Activated T-cell treated with anti-CD3 and anti-CD28 coated beads, Interleukin-2, amount 50 U/mL, for 1 hour (primary cell): ENCODE measurements at places on chromosomes 11 and 22.

DNA sequence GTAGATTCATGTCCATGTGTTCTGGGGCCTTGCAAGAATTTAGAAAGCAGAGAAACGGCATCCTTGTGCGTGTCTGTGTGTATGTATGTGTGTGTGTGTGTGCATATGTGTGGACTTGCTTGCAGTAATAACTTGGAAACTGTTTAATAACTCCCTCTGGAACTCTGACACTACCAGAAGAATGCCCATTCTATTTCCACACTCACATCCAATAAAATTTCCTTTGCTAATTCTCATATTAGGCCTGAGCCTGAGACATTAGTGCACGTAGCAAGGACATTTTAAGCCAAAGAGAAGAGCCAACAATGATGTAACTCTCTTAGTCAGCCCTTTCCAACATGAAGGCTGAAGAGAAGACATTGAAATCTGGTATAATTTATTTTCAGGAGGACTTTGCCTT is 3.2 kb downstream of the OR4D6 start:
- no peak for DNase-seq

- DNase-seq: no peak
Measured at GRCh38 chr11:12460466-12460865, 83.1 kb downstream of the PARVA start.

- no peak for DNase-seq
Measured at GRCh38 chr11:60842668-60843600, 1.0 kb downstream of the CCDC86 start.

DNA sequence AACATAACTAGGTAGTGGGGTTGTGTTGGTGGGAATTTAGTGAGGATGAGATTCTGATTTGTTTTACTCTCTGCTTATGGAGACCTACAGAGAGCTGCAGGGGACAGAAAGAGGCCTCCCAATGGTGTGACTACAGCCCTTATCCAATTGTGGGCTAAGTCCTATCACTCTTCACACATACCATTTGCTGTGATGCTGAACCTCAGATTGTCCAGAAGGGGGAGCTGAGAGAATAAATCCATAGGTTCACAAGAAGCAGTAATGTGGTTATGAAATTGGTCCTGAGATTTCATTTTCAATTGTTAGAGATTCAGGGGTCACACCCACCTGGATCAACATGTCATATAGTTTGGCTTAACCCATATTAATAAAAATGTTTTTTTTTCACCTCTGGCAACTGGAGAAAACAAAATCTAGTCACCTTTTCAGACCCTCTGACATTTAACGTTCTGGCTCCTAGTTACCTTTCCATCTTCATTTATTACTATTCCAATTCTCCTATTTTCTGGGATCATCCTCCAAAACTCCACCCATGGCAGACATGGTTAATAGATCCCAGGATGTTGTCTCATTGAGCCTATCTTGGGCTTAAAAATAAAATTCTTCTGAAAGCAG is 53.3 kb upstream of the PTPN5 start:
- no peak for DNase-seq

DNA sequence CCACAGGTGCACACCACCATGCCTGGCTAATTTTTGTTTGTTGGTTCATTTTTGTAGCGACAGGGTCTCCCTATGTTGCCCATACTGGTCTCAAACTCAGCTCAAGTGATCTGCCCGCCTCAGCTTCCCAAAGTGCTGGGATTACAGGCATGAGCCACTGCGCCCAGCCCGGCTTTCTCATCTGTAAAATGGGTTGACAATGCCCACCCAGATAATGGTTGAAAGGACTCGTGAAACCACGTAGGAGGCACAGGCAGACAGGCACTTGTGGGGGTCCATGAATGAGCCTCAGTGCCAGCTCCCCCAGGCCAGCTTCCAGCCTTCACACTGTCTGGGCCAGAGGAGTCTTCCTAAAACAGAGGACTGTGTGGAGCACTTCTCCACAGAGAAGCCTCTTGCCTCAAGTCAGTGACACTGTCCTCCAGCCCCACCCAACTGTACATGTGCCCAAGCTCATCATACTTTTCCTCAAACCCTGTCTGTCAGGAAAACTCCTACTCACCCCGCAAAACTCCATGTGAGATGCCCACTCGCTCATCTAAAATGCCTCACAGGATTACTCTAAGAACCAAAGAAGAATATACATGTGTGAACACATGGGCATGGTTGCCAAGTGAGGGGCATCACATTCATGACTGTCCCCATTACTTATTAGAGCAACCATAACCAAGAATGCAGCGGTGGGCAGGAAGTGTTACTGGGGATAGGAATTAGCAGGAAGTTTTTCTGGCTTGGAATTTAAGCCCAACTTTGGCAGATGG is 32.1 kb upstream of the WNT7B start:
- no peak for DNase-seq

GRCh38 chr11:14578541-14578956 is 58.4 kb upstream of the PSMA1 start:
- peak; percentile 24 for DNase-seq

- DNase-seq: no peak
Measured at GRCh38 chr11:57387289-57388030, 3.0 kb downstream of the PRG2 start.

GRCh38 chr11:64241241-64241490 is 271 bp downstream of the FKBP2 start:
- DNase-seq: no peak

GRCh38 chr11:102485095-102485722 is 32.6 kb upstream of the TMEM123 start:
- no peak for DNase-seq

- DNase-seq: peak; percentile 23
Measured at GRCh38 chr11:126355926-126356897, 726 bp downstream of the ST3GAL4 start.

- DNase-seq: no peak
Measured at GRCh38 chr11:73402834-73403185, 26.6 kb downstream of the RELT start.

- peak; percentile 27 for DNase-seq
Measured at GRCh38 chr11:118156531-118157185, 4.0 kb upstream of the SCN4B start.

DNA sequence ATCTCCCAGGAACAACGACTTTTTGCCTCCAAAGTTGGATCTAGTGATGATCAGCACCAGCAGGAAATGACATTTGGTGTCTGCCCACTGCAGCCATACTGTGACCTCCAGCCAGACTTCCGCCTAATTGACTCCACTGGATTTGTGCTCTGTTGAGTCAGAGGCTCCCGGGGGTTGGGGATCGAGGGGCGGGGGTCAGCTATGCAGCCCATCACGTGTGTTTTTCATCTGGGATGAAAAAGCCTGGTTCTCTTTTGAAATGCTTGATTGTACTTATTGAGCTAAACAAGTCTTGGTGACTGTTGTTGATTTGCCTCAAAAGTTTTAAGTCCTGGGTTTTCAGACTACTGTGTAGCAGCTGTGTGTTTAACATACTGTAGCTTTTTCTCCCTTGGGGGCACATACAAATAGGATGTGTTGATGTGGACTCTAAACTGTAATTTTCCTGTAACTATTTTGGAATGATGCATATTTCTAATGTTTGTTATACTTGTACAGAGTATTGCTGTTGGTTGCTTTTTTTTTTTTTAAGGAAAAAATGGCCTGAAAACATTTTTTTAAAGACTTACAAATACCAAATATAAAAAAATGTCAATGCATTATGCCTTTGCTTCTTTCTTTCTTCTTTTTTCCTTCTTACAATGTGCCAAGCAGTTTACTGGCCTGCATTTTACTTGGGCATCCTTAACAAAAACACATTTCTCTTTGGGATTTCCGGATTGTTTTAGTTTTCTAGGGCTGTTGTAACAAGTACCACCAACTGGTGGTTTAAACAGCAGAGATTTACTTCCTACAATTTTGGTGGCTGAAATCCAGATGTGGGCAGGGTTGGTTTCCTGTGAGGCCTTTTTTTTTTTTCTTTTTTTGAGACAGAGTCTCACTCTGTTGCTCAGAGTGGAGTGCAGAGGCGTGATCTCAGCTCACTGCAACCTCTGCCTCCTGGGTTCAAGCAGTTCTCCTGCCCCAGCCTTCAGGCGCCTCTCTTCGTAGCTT is 46.1 kb upstream of the OR4B1 start:
- DNase-seq: no peak

DNA sequence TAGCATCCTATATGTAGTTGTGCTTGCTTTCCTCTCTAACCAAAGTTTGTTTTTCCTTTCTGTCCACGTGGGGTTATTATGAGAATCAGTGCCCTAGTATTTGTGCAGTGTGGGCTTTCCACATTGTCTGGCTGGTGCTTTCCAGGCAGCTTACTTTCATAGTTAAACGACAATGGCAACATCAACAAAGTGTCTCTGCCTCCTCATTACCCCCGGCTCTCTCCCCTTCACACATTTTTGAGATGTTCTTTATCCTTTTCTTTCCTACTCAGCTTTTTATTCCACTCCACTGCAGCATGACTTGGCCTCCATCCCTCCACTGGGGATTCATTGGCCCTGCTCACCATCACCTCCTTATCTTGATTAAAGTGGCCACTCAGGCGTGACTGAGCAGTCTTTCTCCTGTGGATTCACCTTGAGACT is 19.1 kb downstream of the SPECC1L start:
- DNase-seq: no peak

- no peak for DNase-seq
Measured at GRCh38 chr11:42012271-42012670, 552.8 kb upstream of the LRRC4C start.

DNA sequence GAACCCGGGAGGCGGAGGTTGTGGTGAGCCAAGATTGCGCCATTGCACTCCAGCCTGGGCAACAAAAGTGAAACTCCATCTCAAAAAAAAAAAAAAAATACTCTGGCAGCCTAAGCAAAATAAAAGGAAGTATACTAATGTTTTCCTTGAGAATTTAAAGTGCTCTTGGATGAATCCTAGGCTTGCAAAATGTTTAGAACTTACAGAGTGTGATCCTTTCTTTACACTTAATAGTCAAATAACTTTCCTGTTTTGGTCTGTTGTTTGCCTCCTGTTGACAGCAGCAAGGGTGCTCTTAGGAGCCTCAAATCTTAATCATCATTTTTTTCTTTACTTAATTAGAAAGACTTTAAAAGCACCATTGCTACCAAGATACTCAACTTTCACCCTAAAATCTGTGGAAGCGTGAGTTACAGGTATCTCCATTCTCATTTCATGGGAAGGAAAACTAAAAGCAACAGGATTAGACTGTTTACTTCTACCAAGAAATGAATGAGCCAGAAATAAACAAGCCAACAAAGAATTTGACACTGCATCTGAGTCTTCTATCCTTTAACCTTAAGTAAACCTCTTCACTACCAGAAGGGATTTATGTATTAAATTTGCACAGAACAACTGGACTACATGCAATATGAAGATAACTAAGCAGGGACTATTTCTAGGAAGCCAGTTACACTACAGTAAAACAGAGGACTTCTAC is 38.7 kb upstream of the CRTAM start:
- DNase-seq: no peak

DNA sequence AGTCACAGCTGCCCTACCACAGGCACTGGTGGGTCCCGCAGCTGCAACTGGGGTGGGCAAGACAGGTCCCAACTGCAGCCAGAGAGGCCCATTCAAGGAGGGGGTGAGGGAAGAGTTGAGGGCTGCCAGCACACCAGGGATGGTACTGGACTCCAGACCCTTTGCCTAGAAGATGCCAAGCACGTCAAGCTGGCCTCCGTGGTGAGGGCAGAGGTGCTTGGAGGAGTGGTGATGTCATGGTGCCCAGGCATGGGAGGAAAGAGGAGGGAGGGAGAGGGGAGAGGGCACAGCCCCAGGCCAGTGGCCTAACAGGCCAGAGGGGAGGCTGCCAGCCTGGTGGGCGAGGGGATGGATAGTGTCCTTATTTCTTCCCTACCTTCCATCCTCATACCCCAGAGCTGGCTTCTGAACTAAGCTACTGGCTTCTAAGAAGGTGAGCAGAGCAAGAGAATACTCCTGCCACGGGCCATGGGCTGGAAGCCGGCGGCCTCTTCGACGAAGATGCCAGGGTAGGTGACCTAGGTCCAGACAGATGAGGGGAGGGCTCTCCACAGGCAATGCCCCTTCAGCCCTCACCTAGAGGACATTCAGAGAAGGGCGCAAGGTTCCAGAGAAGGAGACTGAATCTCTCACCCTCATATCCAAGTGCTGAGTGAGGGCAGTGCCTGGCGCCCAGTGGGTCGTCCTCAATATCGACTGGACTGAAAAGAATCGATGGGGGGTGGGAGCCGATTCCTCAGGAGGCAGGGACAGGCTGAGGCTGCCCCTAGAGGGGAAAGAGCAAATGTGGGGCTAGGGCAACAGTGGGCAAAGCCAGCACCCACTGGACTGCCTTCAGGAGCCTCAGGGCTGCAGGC is 1.8 kb downstream of the SYT7 start:
- no peak for DNase-seq

GRCh38 chr11:27423125-27423524 is 49.5 kb downstream of the LGR4 start:
- no peak for DNase-seq
